ENCODE measurements at places on chromosomes 5 and 9.

GRCh38 chr5:84381502-84382362, 2.9 kb downstream of the EDIL3 start:
- no peak for DNase-seq

- DNase-seq = no peak
Observed at GRCh38 chr9:77909306-77909705, 122.3 kb downstream of the GNAQ start.

DNA sequence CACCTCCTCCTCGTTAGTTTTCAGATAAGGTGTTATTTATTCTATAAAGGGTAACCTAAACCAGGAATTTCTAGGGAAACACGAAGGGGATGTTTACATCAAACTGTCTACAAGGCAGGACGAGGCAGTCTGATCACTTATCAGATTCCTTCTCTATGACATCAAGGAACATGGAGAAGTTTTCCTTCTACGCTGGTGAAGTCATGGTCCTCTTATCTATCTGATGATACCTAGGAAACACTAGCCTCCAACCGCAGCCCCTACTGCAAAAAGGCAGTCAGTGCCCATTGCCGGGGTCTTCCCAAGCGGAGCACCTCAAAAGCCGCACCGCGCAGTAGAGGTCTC, 1.5 kb downstream of the MPDZ start:
- no peak for DNase-seq

- DNase-seq = no peak
Observed at GRCh38 chr9:87996234-87996860, 22.0 kb upstream of the CDK20 start.

DNA sequence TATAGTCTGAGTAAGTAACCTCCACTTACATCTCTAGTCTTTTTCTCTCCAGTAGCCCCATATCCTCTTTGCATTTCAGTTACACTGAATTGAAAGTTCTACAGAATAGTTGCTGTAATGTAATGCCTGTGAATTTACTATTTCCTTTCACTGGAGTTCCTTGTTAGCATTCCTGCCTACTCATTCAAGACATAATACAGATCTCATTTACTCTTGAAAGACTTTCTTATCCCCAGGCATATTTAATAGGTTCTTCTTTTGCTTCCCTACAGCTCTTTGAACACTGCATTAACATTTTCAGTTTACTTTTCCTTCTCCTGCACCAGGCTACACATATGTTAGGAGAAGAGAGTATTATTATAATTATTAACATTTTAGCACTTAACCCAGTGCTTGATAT, 87.6 kb upstream of the OR13F1 start:
- DNase-seq = no peak

GRCh38 chr5:77367741-77368140, 124.4 kb downstream of the WDR41 start:
- DNase-seq = no peak

DNA sequence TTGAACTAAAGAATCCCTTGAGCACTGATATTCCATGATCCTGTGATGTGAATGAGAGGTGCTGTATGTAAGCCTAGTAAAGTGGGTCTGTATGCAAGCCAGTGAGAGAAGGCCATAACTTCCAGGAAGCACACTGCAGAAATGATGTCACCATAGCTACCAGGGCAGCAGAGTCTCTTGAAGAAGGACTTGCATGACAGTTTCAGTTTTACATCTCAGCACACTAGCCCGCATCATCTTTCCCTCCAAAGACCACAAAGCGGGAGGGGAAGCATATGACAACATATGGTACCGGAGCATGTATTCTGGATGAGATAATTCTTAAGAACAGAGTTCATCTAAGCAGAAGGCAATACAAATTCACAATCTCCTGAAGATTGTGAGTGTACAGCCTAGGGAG, 37.6 kb upstream of the MAST4 start:
- DNase-seq = no peak

- no peak for DNase-seq
Observed at GRCh38 chr5:59117320-59117719, 534.4 kb downstream of the RAB3C start.

DNA sequence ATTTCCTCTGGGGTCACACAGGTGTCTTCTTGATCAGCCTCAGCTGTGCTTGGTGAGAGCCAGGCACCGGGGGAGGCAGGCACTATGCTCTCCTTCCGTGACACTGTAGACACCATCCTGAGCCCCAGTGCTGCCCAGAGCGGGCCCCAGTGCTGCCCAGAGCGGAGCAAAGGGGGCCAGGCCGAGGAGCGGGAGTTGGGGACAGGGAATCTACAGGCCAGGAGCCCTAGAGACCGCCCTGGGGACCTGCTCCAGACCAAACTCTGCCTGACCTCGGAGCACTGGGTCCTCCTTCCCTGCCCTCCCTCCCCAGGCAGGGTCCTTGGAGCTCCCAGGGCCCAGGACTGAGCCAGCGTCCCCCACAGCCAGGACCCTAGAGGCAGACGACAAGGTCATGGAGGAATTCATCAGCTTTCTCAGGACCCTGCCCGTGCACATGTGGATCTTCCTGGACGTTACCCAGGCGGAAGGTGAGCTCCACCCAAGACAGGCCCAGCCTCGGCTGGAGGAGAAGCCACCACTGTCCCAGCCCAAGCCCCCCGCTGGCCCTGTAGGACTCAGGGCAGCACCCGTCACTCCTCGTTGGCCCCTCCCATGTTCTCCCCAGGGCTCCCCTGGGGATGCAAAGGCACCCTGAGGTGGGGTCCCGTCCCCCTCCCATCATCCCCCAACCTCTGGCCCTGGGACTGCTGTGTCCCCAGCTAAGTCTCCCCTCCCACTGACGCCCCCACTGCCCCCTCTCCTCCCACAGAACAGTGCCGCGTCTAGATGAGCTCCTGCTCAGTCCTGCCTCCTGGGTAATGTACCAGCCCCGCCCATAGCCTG, 30.2 kb downstream of the PAEP start:
- no peak for DNase-seq

DNA sequence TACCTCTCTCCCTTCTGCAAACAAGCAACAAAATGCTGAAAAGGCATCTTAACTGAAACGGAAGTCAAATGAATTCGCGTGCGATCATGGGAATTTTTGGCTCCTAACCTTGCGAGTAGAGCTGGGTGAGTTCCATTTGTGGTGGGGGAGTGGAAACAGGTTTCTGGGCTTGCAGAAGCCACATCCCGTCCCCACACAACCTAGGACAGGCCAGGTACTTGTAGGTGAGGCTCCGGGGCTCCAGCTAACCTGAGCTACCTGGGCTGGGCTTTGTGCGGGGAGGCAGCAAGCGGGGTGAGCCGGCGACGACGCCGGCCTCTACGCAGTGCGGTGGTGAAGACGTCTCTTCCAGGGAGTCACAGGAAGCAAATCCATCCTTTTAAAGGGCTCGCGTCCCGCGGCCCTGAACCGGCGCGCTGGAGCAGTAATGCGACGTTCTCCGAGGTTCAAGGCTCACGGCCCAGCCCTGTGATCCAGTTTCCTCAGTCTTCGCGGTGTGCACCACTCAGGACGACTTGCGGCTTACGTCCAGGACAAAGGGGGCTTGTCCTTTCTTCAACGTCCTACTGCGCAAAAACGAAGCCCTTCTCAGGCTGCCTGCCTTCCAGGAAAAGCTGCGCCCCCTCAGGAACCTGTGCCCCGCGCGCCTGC, 567 bp upstream of the SPIN1 start:
- DNase-seq = peak; percentile 18

DNA sequence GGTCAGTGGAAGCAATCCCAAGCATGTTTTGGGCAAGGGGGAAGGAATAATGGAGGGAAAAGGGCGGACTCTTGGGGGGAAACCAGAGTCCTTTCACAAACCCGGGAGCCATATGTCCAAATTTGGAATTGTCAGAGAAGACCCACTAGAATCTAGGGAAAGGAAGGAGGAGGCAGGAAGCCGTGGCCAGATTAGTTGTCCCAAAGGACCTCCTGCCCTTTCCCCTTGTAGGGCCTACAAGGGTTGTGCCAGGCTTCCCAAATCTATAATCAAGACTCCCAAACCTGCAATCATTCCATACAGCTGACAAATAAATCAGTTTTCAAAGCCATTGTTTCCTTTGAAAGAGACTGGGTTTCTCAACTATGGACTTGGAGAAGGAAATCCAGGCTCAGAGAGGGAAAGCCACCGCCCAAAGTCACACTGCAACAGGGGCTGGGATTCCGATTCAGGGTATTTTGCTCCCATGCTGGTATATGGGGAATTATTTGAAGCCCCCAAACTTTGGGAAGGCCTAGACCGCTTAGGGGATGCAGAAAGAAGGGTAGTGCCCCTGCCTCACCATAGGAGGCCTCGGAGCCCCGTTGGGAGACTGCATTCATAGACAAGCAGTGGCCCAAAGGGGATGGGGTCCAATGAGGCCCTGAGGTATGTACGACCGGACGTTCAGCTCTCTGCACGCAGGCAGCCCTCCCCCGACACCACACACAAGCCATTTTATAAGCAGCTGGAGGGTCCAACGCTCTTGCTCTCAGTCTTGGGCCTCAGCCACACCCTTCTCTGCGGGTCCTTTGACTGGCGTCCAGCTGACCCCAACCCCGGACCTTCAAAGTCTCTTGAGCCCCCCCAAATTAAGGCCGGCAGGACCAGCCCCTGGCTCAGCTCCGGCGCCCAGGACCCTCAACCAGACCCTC, 815 bp downstream of the ANXA6 start:
- no peak for DNase-seq

DNA sequence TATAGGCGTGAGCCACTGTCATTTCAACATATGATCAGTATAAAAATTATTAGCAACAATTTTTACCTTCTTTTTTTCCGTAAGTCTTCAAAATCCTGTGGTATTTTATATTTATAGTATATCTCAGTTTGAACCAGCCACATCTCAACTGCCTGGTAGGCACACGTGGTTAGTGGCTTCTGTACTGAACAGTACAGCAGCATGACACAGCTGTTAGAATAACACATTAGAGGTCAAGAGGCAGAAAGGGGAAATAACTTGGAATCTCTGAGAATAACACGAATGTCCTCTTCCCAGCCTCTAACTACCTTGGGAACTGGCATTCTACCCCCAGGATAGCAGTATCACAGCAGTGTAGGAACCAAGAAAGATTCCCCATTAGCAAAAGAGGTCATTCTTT, 108.5 kb upstream of the IQGAP2 start:
- DNase-seq = no peak

- no peak for DNase-seq
Observed at GRCh38 chr5:8641786-8642505, 773.0 kb downstream of the MTRR start.

- no peak for DNase-seq
Observed at GRCh38 chr9:92026206-92027002, 76.4 kb upstream of the ROR2 start.

DNA sequence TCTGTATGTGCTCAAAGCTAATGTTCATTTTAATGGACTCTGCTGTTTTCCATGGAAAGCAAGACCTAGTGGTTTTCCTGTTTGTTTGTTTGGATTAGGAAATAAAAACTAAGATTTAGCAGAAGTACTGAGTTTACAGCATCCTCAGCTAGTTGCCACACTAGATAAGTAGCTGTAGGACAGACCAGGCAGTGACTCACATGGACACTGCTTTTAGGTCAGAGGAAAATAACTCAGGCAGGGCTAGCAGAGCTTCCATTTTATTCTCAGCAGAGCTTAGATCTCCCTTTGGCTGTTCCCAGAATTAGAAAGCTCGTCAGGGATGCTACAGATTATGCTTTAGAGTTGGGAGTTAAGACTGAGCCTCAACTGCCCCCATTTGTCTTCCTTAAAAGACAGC, 204.4 kb downstream of the SH3GL2 start:
- no peak for DNase-seq

DNA sequence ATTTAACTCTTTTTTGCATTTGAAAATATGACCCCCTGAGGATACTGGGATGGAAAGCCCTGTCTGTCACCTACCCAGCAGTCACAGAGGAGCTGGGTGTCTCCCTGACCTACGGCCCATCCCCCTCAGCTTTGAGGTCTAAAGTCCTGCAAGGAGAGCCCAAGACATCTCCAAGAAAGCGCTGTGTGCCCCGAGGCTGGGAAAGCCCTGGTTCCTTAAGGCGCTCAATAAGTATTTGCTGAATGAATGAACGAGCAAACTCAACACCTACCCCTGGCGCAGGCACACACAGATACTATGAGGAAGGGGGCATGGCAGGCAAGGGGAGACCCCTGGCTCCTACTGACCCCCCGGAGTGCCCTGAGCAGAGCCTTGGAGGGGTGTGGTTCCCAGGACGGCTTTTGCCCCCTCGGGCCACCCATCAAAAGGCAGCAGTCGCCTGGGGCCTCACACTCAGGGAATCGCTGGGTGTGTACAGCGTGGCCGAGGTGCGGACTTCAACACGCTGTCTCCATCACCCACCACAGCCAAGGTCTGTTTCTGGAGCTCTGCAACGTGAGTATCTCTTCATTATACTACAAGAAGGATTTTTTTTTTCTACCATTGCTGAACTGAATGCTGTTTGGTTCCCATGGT, 211.6 kb downstream of the ERCC6L2 start:
- no peak for DNase-seq

- DNase-seq = no peak
Observed at GRCh38 chr9:121279776-121280388, 11.9 kb downstream of the GSN start.

DNA sequence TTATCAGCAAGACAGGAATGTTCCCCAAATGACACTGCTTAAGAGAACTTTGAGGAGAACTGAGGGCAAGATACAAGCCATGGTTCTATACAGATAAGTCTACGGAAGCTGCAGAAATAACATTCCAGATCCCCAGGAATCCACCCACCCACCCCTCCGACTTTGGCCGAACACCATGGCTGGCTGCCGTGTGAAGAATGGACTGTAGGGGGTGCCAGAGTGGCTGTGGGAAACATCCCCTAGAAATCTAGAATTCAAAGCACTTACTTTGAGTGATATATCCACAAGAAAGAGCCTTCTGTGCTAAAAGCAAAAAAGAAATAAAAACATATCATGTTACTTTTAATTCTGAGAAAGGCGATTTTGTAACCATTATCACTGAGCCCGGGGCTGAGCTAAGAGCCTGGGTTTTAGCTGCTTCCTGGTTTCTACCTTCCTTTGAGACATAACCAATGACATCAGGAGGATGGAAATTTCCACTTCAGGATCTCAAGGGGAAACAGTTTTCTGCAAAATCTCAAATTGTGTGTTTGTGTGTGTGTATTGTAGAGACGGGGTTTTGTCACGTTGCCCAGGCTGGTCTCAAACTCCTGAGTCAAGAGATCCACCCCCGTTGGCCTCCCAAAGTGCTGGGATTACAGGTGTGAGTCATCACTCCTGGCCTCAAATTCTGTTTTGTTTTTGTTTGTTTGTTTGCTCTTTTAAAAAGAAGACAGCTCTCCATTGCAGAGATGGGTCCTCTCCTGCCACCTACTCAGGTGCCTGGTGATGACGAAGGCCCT, 36.4 kb downstream of the GGTA1 start:
- DNase-seq = no peak

GRCh38 chr5:135571066-135571609, 7.7 kb downstream of the CXCL14 start:
- no peak for DNase-seq

Measured in effector CD4-positive, alpha-beta T cell (primary cell).